ENCODE measurements at places on chromosomes 7 and 10.

DNA sequence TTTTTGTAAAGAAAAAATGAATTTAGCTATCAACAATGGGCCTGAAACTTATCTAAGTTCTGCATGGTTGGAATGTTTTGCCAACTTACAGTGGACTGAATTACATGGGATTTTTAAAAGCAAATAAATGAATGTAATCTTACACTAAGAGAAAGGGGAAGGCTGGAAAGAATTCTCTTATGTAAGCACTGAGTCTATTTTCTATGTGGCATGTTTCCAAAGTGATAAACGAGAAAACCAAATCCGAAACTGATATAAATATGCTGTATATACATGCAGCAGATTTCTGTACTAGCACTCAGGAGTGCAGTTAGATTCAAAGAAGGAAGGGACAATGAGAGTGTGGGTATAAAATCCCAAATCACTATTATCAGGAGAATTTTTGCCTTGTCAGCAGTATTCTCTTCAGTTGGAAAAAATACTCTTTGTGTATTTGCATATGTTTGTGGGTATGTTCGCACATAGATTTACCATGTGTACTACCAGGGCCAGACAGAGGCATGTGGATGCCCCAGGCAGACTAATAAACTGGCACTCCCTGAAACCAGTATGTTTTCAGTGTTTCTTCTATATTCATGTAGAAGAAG lies 334.3 kb upstream of the SEMA3D start:
- no peaks in the 10 kb centered on the region for H3K36me3 ChIP-seq
- no peak overlapping the region for H3K27ac ChIP-seq
- H3K4me3 ChIP-seq = no peak overlapping the region
- DNase-seq = no peak
- H3K4me1 ChIP-seq = no peaks in the 10 kb centered on the region

DNA sequence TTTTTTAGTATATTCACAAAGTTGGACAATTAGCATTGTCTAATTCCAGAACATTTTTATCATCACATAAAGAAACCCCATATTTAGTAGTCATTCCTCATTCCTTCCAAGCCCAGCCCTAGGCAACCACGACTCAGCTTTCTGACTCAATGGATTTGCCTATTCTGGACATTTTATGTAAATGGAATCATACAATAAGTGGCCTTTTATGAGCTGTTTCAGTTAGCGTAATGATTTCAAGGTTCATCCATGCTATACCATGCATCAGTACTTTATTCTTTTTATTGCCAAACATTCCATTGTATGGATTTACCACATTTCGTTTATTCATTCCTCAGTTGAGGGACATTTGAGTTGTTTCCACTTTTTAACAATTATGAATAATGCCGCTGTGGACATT lies 249.2 kb downstream of the DYNC1I1 start:
- H3K27ac ChIP-seq = no peak overlapping the region
- H3K27me3 ChIP-seq = no peaks in the 10 kb centered on the region
- no peak for DNase-seq
- H3K4me3 ChIP-seq = no peak overlapping the region
- no peaks in the 10 kb centered on the region for H3K4me1 ChIP-seq

GRCh38 chr10:74925291-74925690 lies 98.9 kb downstream of the KAT6B start:
- DNase-seq = no peak
- H3K4me1 ChIP-seq = peaks cover 14% of the 10 kb centered on the region
- H3K27me3 ChIP-seq = no peaks in the 10 kb centered on the region
- no peak overlapping the region for H3K4me3 ChIP-seq
- H3K36me3 ChIP-seq = no peaks in the 10 kb centered on the region

DNA sequence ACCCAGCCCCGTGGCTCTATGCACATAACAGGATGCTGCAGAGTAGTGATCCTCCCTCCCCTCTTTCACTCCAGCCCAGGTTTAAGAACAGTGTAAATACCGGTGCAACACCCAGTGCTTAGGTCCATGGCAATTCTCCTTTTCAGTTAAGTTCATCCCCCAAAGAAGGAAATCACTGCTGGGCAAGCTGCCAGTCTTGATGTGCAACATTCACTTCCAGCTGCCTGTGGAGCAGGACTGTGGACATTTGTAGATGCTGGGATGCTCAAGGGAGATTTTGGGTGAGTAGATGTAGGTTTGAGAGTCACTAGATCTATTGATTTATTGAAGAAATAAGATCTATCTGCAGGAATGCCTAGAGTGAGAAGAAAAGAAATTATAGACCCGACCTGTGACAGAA lies 294.3 kb upstream of the KIAA1217 start:
- H3K27ac ChIP-seq = no peak overlapping the region
- H3K27me3 ChIP-seq = no peaks in the 10 kb centered on the region
- no peak for DNase-seq
- H3K4me1 ChIP-seq = no peaks in the 10 kb centered on the region
- H3K4me3 ChIP-seq = no peak overlapping the region

Measured in K562 (cell line).